ENCODE measurements at places on chromosomes 12 and 14. TPM values are rescaled to one million over a fixed set of nuclear protein-coding genes. Genes with fewer than 3 reads are reported as not detected.

The FAM90A1 gene
- 1.6 TPM for total RNA-seq

The SLC25A47 gene
- not detected for total RNA-seq

DNA sequence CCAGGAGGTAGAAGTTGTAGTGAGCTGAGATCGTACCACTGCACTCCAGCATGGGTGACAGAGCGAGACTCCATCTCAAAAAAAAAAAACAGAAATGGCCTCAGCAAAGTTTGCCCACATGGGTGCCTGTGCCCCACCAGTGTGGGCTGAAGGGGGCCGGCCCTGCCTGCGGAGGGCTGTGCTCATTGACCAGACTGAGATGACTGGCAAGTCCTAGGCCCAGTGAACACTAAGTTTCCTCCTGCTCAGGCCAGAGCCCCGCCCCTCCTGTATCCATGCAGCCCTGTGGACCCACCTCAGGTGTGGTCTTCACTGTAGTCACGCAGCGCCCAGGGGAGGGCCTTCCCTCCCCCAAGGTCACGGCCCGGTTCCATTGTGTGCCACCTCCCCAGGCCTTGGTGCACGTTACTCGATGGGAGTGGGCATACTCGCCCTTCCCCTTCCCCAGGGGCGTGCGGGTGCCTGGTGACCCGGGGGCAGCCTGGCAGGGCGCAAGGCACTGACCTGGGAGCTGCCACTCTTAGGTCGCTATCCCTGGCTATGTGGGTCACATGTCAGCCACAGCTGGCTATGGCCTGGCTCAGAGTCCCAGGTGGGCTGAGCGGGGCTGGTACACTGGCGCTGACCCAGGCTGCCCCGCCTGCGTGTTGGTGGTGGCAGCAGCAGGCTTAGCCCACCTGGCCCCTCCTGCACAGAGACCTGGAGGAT is 16.1 kb downstream of the INF2 start:
- DNase-seq: no peak

DNA sequence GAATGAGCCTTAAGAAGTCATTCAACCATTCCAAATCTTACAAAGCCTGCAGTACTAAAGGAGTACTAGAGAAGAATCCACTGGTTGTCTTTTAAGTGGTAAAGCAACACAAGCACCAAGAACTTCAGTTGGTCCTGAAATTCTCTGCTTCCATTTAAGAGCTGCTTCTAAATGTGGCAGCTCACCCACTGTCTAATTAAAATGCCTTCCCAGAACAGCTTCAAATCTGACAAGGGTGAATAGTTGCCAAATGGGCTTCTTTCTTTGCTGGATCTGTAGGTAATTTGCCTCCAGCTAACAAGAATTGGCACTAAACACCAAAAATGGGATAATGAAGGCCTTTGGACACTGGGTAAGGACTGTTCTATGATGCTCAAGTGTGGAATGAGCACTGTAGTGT is 72.2 kb upstream of the NAP1L1 start:
- no peak for DNase-seq

- DNase-seq: no peak
These were observed 83.5 kb downstream of the TTC7B start for GRCh38 chr14:90732718-90733117.

- no peak for DNase-seq
These were observed 13.9 kb downstream of the CSRP2 start for GRCh38 chr12:76864791-76865400.

GRCh38 chr12:116881877-116882507 is 751 bp upstream of the HRK start:
- no peak for DNase-seq

Data from PC-9 (cell line).